ENCODE measurements at places on chromosomes 6 and 20.
A peak's percentile ranks its signal among the peaks of the same experiment; 100 is the strongest.

DNA sequence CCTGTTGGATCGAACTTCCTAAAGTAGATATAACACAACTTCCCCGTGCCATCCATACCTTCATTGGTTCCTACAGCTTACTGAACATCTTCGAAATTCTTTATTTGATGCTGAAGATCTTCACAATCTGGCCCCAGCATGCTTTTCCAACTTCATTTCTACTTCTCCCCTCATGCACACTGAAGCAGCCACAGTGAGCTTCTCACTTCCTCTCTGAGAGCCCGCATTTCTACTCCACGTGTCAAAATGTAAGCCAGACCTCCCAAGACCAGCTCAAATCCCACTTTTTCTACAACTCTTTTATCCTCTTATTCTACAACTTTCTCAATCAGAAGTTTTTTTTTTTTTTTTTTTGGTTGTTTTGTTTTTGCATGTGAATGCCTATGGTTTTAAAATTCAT lies 254.7 kb downstream of the GMPR start:
- DNase-seq, result no peak

GRCh38 chr6:53335224-53335994 lies 13.3 kb downstream of the ELOVL5 start:
- DNase-seq, result peak; percentile 51

GRCh38 chr6:41636833-41637193 lies 1.5 kb upstream of the MDFI start:
- DNase-seq, result no peak

GRCh38 chr20:35302421-35303335 lies 10.5 kb upstream of the FAM83C start:
- no peak for DNase-seq

- no peak for DNase-seq
These were observed 8.4 kb upstream of the CST9 start for GRCh38 chr20:23614163-23614562.

DNA sequence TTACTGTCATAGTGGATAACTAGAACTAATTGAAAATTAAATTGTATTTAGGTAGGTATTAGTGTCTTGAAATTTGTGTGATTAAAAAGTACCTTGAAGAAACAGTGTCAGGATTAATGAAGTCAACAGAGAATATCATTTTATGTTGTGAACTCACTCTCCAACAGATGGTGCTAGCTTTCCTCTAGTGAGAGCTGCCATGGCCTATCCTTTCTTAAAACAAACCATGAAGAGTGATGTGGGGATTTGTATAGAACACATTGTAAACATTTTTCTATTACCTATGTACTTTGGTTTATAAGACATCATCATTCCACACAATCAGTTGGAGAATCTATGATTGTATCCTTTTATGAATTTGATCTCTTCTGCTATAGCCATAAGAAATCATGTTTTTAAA lies 4.8 kb upstream of the SRSF12 start:
- DNase-seq, result no peak

DNA sequence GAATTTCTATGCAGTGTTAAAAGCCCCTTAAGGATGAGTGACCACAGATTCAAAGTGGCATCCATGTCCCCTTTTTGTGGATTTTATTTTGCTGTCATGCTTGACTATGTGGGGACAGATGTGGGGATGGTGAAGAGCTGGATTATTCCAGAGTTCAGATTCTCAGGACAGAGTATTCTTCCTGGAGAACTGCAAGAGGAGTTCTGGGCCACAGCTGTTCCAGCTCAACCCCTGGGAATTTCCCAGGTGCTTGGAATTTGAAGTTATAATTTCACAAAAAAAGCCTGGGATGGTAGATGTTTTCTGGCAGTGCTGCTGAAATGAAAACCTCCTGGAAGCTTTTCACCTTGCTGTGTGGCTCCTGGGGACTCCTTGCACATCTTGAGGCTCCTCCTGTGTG lies 671.8 kb upstream of the MARCKS start:
- DNase-seq, result no peak

GRCh38 chr6:114389111-114389510 lies 46.3 kb upstream of the HS3ST5 start:
- DNase-seq, result no peak

GRCh38 chr6:49550492-49551077 lies at the start of gene C6orf141:
Gene C6orf141, plus strand, starts transcription at chr6:49550668. Its CDS starts 125 bp downstream, at chr6:49550793.
- peak; percentile 31 for DNase-seq

GRCh38 chr20:24831232-24831631 lies 117.8 kb upstream of the CST7 start:
- no peak for DNase-seq

DNA sequence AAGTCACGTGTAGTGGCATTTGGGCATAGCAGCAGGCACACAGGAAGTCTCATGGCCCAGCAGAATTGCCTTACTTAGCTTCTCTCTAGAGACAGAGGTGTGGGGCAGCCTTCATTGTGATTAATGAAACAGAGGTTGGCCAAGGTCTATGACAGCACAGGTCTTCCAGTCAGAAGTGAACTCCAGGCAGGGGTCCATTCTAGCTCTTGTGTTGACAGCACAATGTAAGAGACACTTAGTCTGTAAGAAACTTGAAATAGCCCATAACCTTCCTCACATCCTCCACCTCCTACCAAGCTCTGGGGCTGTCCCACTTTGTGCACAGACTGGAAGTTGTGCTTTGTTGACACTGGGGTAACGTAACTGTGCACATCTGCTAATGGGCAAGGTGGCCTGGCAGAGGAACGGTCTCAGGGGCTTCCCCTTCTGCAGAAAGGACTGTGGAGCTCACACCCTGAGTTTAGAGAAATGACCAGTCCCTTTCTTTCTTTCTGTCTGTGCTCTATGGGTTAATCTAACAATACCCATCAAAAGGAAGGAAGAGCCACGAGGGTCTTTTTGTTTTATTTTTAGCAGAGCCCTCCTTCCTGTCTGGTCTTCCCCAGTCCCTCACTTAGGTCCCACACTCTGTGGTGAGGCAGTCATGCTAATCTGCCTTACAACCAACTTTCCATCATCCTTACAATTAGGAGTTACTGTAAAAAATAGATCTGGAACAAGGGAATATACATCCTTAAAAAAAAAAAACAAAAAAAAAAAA lies 35.6 kb upstream of the TAGAP start:
- DNase-seq, result peak; percentile 55

DNA sequence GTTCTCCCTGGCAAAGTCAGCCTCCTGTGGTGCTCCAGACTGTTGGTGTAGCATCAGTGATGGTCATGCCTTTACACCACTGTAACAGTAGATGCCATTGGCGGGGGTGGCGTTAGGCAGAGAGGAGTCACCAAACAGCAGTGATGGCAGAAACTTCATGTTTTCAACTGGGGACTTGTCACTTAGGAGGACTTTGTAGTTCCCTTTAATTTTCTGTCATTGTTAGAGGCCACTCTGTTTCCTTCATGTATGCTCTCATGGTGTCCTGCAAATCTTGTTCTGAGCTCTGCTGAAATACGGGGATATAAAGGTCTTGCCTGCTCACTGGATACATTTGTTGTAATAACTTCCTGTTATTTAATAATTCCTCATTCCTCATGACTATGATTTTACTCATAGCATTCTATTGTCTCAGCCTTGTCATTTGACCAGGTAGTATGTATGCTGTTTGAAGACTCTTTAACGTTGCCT lies 4.6 kb downstream of the MAP3K4 start:
- DNase-seq, result no peak

DNA sequence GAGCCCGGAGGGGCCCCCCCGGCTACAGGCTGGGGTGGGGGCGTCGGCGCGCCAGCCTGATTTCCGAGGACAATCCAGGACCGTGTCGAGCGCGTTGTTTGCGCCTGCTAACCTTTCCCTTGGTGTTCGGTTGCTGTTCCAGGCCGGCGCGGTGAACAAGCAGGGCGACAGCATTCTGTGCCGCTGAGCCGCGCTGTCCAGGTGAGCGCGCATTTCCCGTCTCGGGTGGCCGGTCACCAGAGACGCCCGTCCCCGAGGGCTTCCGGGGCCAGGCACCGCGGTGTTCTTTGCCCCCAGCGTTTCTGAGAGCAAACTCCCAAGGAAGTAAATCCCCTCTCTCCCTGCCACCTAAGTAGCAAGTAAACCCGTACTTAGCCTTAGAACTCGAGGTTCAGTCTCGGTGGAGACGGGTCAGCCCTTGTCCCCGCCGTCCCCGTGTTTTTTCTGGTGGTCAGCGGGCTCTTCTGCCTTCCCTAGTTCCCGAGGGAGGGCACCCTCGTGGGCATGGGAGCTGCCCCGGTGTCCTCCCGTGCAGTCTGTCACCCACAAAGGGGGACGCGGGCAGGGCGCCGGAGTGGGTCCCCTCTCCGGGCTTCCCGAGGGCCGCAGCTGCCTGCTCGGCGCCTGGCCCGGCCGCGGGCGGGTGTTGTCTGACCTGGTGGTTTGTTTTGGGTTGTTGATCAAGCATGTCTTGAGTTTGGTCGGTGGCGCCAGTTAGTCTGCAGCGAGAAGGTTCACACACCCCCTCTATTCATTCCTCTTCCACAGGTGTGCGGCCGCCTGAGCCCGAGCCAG lies 1.5 kb downstream of the ID4 start:
- peak; percentile 3 for DNase-seq

DNA sequence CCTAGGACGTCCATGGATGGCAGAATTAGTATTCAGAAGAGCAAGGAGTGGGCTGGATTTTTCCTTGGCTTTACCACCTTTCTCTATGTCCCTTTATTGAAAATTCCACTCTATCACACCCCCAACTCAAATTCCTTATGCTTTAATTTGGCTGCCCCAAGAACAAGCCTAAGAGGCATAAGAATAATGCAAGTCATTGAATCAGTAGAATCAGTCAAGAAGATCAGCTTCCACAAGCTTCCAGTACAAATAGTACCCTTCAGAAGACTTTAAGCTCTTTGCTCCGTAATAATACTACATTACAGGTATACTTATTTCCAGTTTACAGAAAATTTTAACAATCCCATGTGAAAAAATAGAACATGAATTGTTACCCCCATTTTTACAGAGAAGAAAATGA lies 51.0 kb upstream of the SNAP25 start:
- DNase-seq, result no peak

DNA sequence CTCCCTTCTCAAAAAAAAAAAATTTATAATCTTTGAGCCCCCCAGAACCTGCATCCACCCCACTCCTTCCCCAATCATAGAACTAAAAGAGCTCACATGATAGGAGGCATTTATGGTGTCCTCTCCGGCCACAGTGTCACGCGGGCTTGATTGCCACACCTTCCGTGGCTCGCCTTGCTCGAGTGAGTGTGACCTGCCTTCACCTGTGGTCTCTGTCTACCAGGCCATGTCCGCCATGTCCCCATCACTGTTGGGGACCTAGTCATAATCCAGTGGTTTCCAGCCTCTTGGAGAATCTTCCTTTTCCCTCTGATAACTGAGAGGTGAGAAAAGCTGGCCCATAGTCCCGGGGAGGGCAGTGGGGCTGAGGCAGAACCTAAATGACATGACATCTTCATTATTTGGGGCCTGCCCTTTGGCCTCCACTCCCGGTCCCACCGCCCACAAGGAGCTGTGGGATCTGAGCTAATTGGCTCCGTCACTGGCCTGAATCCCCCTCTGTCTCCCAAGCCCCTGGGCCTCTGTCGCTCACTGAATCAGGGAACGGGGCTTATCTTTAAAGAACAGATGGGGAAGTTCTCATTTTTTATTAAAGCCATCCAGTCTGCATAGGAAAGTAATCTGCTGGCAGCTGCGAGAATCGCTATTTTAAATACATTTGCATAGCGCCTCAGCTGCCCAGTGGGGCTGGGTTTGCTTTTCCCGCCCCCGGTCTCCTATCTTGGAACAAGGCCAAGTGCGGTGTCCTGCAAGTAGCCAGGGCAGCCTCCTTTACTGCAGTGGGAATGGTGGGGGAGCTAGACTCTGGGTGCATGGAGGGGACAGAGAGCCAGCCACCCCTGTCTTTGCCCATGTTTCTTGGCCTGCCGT lies 197.6 kb upstream of the PMEPA1 start:
- DNase-seq, result no peak

DNA sequence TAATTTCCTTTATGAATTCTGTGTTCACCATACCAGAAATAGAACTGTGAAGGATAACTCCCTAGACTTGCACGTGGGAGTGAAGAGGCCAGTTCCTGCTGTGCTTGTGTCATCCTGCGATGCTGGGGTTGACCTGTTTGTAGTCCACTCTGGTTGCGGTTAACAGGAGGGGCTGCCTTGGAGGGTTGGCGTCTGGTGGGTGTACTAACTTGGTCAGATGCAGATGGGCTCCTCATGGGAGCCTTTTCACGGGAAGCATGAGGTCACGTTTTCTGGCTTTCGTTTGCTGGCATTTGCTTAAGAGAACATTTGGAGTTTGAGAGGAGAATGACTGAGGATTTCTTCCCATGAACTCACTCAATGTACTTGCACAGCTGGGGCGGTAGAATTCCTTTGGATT lies 41.2 kb downstream of the IGF2R start:
- no peak for DNase-seq

DNA sequence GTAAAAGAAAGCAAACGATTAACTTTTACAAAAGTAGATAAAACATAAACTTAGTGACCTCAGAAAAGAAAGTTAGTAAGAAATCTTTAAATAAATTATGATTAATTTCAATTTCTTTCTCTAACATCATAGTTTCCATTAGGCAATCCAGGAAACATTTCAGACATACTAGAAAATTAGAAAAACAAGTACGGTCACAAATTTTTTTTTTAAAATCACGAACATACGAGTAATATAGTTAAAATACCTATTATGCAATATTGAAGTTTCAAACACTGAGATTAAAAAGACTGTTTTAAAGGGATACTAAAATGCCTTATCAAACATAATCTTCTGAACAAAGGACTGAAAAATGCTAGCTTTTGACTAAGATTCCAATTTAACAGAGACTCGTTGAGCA lies 26.2 kb downstream of the NOL7 start:
- DNase-seq, result no peak

DNA sequence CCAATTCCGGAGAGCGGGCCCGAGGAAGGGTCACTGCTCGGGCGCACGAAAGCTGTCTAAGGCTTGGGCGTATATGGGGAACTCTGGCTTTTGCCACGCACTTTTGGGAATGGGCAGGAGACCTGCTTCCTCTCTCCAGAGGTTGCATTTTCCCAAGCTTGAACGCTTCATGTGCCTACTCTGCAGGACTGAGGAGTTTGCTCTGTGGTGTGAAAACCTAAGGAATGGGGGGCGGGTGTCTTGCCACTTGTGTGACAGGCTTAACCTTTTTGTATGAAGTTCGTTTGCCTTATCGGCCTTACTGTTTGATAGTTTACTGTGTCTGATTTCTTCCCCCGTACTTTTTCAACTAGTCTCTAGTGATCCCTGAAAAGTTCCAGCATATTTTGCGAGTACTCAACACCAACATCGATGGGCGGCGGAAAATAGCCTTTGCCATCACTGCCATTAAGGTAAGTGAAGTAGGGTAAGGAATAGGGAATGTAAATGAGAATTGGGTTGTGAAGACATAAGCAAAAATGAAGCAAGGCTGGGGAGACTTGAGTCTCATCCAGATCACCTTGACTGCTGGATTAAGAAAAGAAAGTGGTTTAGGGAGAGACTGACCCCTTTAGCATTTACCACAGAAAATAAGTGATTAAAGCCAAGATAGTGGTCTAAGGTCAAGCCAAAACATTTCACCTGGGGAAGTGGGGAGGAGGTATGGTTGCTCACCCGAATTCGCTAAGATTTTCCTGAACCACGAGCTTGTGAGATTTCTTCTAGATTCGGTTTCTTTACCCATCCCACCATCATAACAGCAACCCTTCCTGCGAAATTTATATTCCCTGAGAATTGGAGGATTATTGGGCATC lies 627 bp downstream of the RPS18 start:
- no peak for DNase-seq

DNA sequence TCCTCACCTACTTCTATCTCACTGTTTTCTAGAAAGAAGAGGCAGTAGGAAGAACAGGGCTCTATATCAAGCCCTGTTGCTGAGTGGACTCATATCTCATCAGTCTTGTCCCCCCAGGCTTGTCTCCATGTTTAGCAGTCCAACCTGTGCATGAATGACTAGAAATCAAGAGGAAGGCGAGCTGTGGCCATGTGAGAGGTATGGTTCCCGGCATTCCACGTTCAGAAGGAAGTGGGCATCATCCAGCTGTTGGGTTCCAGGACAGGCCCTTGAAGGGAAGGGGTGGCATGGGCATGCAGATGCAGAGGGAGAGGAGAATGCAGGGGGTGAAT lies 176.6 kb downstream of the MRPL14 start:
- DNase-seq, result no peak
